ENCODE measurements at places on chromosomes 2 and 18. TPM values are rescaled to one million over a fixed set of nuclear protein-coding genes. Genes with fewer than 3 reads are reported as not detected.

The GCG gene
- 0.27 TPM for total RNA-seq

DNA sequence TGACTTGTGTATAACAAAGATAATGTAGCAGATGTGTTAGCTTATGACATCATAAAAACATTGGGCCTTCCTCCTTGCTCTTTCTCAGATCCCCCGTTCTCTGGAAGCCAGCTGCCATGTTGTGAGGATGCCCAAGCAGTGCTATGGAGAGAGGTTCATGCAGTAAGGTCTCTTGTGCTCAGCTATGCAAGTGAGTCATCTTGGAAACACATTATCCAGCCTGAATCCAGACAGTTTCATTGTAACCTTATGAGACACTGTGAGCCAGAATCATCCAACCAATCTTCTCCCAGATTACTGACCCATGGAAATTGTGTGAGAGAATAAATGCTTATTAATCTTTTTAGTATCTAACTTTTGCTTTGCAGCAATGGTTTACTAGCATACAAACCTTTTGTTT lies 60.8 kb downstream of the ST6GAL2 start:
- H3K27me3 ChIP-seq: no peaks in the 10 kb centered on the region

The TTN gene
- under 0.01 TPM for total RNA-seq

The KIF1A gene
- 90.9 TPM for total RNA-seq

The CTDP1 gene
- 23.3 TPM for total RNA-seq

DNA sequence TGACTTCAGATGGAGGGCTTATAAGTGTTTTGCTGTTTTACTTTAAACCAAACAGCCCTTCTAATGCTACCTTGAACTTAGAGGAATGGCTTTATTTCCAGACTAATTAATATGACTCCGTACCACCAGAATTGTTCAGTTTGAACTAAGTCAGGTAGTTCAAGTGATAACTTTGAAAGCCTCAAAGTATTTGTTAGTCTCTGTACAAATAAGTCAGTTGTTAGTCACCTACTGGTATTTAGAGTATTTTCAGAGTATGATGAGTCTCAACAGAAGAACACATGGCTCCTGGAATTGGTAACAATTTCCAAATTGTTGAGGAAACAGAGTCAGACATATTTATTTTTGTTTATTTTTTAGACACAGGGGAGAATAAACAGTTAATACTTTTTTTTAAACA lies 381.8 kb upstream of the NRXN1 start:
- H3K36me3 ChIP-seq: no peaks in the 10 kb centered on the region
- H3K27me3 ChIP-seq: no peaks in the 10 kb centered on the region
- H3K4me1 ChIP-seq: no peaks in the 10 kb centered on the region
- no peak overlapping the region for H3K4me3 ChIP-seq
- no peak for DNase-seq
- no peak overlapping the region for H3K27ac ChIP-seq

GRCh38 chr2:216596236-216596979 lies 36.8 kb upstream of the IGFBP2 start:
- H3K27ac ChIP-seq: no peak overlapping the region
- H3K4me1 ChIP-seq: no peaks in the 10 kb centered on the region
- no peaks in the 10 kb centered on the region for H3K36me3 ChIP-seq
- DNase-seq: no peak
- no peak overlapping the region for H3K4me3 ChIP-seq

The SRD5A2 gene
- not detected for total RNA-seq

The TSPYL6 gene
- total RNA-seq: not detected

- DNase-seq: no peak
- H3K4me3 ChIP-seq: no peak overlapping the region
- peaks cover 14% of the 10 kb centered on the region for H3K4me1 ChIP-seq
- peaks cover 2% of the 10 kb centered on the region for H3K27me3 ChIP-seq
- no peak overlapping the region for H3K27ac ChIP-seq
Observed at GRCh38 chr2:46843316-46843715, 72.3 kb downstream of the MCFD2 start.

GRCh38 chr18:29181151-29181901 lies 1004.4 kb upstream of the CDH2 start:
- H3K27ac ChIP-seq: no peak overlapping the region
- no peaks in the 10 kb centered on the region for H3K27me3 ChIP-seq

DNA sequence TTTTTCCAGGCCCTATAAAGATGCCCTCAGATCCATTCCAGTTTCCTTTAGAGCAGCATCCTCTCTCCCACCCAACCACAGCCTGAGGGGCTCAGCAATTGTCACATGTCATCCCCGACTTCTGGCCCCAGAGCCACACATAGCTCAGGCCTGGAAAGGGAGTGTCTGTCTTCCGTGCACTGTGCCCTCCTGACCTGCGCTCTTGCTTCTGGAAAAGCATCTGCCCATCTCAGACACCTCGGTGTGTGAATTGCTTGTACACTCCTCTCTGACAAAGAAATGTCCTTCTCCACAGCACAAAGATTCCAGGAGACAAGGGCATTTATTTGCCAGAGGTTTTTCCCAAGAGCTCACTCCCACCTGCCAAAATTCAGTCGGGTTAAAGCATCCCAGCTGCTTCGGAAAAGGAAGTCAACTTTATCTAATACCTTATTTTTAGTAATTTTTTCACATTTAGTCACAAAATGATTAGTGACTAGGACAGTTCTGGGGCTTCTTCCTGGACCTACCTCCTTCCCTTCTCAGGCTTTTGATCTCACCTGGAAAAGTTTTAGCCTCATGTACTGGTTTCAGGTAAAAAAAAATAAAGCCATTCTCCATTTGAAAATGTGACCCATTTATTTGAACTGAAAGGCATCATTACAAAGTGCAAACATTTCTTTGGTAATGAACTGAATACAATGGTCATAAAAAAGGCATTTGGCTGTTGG lies 112.9 kb downstream of the PXDN start:
- no peaks in the 10 kb centered on the region for H3K27me3 ChIP-seq
- peaks cover 32% of the 10 kb centered on the region for H3K36me3 ChIP-seq
- no peak for DNase-seq

The POTEF gene
- 8.4 TPM for total RNA-seq

DNA sequence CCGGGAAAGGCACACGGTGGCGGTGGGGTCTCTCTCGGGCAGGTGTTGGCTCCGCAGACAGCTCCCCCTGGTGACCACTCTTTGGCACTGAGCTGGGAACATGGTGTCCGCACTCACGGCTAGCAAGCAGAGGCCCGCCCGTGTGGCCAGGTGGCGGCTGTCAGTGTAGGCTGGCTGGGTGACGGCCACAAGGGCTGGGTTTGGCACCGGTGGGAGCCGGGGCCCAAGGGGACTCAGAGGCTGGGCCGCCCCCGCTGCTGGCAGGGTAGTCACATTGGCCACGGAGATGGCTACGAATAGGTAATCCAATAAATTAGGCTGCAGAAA lies 1071.7 kb downstream of the RPIA start:
- H3K27me3 ChIP-seq: no peaks in the 10 kb centered on the region
- H3K27ac ChIP-seq: no peak overlapping the region
- no peak overlapping the region for H3K4me3 ChIP-seq
- no peak for DNase-seq
- H3K4me1 ChIP-seq: no peaks in the 10 kb centered on the region

The SAP130 gene
- total RNA-seq: 52.4 TPM

The FAHD2B gene
- 41.1 TPM for total RNA-seq

- H3K4me1 ChIP-seq: peaks cover 23% of the 10 kb centered on the region
- H3K36me3 ChIP-seq: no peaks in the 10 kb centered on the region
- no peak overlapping the region for H3K27ac ChIP-seq
- no peak for DNase-seq
Observed at GRCh38 chr2:226131299-226131784, 668.3 kb downstream of the IRS1 start.

GRCh38 chr18:66724664-66725356 lies 120.9 kb upstream of the CDH19 start:
- H3K4me1 ChIP-seq: peaks cover 29% of the 10 kb centered on the region
- H3K27me3 ChIP-seq: no peaks in the 10 kb centered on the region
- H3K4me3 ChIP-seq: no peak overlapping the region
- H3K36me3 ChIP-seq: peaks cover 3% of the 10 kb centered on the region
- no peak overlapping the region for H3K27ac ChIP-seq
